ENCODE measurements at places on chromosomes 16 and 17.

DNA sequence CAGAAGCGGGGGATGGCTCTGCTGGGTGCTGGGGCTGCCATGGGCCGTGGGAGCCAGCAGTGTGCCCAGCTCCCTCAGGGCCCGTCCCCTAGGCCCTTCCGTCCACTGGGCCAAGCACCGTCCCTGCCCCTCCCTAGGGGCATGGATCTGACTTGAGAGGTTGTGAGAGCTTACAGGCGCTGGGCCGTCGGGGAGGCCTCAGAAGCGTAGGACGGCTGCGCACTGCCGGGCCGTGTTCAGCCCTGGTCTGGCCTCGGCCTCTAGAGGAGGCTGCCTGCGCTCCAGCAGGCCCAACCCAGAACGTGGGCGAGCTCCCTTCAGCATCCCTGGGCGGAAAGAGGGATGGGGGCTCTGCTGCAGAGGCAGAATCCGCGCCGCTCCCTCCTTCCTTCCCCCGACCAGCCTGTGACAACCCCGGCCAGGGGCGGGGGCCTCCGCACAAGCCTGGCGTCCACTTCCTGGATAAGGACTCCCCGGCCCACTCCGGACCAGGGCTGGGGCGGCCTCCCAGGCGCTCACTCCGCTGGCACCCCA lies 685 bp upstream of the MPG start:
- DNase-seq = peak; percentile 60

DNA sequence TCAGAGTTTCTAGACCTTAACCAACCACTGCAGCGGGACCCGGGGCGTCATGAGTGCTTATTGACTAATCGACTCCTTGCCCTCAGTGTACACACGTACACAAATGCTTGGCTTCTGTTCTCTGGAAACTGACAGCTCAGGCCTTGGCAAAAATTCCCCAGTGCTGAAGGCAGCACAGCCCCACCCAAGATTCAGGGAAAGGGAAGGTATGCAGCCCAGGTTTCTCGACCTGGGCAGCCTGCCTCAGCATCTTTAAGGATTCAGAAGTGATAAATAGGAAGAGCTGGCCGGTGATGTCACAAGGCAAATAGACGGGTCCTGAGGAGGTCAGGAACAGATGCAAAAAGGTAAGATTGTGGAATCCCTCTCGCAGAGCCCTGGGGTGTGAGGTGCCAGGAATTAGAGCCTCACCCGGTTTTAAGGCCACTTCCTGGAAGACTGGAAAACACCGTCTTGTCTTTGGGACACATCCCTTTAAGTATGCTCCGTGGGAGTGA lies 9.0 kb upstream of the CDH3 start:
- no peak for DNase-seq

- peak; percentile 21 for DNase-seq
These were observed 1.3 kb downstream of the AKAP1 start for GRCh38 chr17:57086069-57086930.

- no peak for DNase-seq
These were observed 144.4 kb downstream of the GAS7 start for GRCh38 chr17:10053782-10054540.

- DNase-seq = no peak
These were observed 3.2 kb downstream of the NDE1 start for GRCh38 chr16:15653227-15653626.

DNA sequence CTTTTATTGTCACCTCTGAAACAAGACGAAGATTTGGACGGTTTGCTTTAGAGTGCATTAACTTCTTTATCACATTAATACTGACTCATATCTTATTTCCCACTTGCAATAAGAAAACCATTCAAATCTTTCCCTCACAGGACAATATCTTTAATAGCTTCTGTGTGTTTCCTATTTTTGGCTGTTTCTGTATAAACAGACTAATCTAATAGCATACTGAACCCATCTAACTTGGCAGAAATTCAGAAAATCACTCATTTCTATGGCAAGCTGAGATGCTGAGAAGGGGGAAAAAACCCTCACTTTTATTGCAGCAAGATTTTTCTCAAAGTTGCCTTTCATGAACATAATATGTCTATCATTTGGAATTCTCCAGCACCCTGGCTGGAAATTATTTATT lies 524.9 kb downstream of the WWOX start:
- DNase-seq = no peak

DNA sequence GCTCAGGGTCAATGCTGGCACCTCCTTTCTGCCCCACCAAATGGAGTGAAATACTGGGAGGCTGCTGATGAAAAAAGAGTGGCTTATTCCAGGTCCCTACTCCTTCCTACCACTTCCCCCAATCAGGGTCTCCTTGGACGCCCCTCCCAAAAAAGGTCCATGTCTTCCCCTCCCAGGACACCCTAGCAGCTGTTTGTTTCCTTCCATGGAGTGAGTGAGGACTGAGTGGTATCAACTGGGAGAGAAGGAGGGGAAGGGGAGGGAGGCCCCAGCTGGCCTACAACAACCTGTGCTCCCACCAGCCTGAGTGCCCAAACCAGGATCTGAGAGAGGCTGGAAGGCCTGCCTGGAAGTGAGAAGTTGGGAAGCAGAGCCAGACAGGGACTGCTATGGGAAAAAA lies 28.7 kb upstream of the NGFR start:
- no peak for DNase-seq

DNA sequence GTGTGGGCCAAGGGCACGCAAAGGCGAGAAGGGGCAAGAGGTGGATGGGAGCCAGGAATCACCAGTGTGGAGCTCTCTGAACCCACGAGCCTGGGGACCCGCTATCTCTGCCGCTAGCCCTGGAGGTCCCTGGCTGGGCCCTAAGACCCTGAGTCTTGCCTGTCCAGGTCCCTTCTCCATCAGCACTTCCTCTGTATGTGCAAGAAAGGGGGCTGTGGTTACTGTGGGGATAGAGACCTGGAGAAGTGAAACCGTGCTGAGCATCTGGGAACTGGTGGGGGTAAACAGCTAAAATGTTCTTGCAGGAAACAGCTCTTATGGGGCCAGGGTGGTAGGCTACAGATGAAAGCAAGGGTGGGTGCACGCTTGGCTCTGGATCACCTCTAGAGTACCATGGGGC lies 3.1 kb downstream of the SPNS3 start:
- DNase-seq = no peak

DNA sequence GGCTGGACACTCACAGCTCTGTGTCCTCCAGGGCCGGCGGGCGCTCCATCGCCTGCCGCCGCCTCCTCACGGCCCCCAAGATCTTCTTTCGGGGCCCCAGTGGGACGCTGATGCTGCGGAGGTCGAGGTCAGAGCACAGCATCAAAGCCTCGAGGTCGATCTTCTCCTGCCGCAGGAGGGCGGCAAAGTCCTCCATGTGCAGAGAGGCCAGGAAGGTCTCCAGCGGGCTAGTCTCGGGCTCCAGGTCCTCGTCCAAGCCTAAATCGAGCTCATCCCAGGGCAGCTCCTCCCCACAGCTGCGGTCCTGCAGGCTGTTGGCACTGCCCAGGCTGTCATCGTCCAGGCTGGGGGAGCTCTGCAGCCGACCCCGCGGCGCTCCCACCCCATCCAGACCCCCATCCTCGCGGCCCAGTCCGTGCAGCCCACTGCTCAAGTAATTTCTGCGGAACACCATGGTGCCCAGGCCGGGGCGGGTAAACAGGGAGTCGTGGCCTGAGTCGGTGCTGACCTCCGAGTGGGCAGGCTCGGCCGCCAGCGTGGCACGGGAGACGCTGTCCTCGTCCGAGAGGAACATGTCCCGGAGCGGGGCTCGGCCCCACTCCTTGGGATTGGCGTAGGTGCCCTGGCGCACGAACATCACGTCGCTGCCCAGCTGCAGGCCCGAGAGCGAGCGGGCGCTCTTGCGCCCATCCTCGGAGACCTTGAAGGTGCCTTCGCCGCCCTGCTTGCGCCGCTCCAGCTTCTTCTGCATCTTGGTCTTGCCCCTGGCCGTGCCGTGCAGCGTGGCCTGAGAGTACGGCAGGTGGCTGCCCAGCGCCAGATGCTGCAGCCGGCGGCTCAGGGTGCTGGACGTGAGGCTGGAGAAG lies 3.4 kb downstream of the USH1G start:
- DNase-seq = no peak
